ENCODE measurements at places on chromosomes 1 and 21. TPM values are rescaled to one million over a fixed set of nuclear protein-coding genes. Genes with fewer than 3 reads are reported as not detected.

GRCh38 chr1:1144843-1145546, 28.7 kb upstream of the TTLL10 start:
- no peak for DNase-seq

DNA sequence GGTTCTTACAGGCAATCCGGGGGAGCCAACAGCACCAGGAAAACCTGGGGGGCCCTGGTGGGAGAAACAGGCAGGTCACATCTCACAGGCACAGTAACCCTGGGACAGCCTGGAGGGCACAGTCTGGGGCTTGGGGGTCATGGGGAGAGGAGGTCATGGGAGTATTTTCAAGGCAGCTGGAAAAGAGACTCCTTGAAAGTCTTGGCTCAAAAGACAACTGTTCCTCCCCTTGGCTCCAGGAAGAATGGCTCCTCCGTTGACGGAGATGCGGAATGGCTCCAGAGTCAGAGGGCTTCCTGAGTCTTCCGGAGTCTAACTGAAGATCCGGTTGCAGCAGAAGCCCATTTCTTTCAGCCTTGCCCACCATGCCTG, 25.9 kb upstream of the PEF1 start:
- no peak for DNase-seq

DNA sequence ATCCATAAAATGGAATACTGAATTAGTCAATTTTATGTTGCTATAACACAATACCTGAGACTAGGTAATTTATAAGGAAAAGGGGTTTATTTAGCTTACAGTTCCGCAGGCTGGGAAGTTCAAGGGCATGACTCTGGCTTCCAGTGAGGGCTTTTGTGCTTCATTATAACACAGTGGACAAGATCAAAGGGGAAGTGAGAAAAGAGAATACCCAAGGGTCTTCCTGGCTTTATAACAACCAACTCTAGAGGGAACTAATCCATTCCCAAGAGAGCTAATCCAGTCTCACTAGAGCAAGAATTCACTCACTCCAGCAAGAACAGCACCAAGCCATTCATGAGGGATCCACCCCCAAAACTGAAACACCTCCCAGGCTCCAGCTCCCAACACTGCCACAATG, 3.1 kb downstream of the KIFAP3 start:
- DNase-seq = no peak

DNA sequence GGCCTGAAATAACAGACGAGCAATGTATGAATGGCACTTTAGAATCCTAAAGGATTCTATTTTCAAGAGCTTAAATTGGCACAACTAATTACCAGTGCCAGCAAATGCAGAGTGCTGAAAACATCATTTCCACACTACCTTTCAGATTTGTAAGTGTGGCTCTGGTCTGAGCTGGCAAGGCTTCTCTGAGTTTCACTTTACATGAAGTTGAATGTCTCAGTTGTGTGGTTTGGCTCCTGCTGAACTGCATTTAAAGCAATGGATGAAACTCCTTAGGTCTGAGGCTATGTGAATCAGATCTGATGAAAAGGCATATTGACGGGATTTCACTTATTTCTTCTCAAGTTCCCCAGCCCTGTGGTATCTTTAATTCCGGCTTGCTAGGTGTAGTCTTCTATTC, 114.8 kb upstream of the PTGFR start:
- DNase-seq = no peak

- no peak for DNase-seq
Observed at GRCh38 chr1:54781023-54781723, 16.9 kb upstream of the PARS2 start.

GRCh38 chr1:63135174-63135512, 187.2 kb upstream of the FOXD3 start:
- peak; percentile 20 for DNase-seq

GRCh38 chr1:207908107-207908734, 2.7 kb downstream of the CD34 start:
- DNase-seq = no peak

DNA sequence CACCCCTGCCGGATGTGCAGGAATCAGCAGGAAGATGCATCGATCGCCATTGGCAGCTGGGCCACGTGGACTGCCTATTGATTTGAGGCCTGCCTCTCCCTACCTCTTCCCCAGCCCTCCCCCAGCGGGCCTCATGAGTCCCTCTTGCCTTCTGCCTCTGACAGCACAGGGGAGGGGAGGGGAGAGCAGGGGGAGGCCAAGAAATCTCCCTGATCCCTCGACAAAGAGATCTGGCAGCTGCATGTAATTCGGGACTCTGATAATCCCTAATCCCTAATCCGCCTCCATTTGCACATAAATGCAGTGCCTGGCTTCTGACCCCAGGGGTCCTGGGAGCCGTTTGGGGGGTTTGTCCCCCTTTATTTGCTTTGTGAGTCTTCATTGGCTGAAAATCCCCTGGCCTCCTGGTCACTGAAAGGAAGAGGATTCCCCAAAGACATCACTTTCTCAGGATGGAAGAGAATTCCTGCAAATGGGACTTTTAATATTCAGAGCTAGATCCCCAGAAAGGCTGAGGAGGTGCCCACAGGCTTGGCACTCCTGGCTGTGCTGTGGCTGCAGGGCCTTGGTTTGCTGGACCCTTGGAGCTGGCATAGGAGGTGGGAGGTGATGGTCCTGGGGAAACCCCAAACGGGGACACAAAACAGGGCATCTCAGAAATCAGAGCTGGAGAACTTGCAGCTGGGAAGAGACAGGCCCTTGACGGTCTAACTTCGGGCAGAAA, 239.4 kb upstream of the POU3F1 start:
- DNase-seq = no peak

- no peak for DNase-seq
Observed at GRCh38 chr1:199545780-199546179, 481.7 kb upstream of the NR5A2 start.

Gene SRM
- 30.3 TPM for total RNA-seq
